ENCODE measurements at places on chromosomes 3 and 15.

DNA sequence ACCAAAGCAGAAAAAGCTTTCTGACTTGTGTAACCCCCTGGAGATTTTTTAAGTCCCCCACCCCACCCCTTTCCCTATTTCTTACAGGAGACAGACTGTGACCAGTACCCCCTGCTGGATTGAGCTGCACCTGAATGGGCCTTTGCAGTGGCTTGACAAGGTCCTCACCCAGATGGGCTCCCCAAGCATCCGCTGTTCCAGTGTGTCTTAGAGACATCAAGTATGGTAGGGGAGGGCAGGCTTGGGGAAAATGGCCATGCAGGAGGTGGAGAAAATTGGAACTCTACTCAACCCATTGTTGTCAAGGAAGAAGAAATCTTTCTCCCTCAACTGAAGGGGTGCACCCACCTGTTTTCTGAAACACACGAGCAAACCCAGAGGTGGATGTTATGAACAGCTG, 64.1 kb downstream of the AAGAB start:
- no peak for DNase-seq

GRCh38 chr3:112002096-112002971, 3.6 kb downstream of the TAGLN3 start:
- DNase-seq = peak; percentile 38

GRCh38 chr3:45679805-45680204, 9.4 kb upstream of the SACM1L start:
- no peak for DNase-seq

DNA sequence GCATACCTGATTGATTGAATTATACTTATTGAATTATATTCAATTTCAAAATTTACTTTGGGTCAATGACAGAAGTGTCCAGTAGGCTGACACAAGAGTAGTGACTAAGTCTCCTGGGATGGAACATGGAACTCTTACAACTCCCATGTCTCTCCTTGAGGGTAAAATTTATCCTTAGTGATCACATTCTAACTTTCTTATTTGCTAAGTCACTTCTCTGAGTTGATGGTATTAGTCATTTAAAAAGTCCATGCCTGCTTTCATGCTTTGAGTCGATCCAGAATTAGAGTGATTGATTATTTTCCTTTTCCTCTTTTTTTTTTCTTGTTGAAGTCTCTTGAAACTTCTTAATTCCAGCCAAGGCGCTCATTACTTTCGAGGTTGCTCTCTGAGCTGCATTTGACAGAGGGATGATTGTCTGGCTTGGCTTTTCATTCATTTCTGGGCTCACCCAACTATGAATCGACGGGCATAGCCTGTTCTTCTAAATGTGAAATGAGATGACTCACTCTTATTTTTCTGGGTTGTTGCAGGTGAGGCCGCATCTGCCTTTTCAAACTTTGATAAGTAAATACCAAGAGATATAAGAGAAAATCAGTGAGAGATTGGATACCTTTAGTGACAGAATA, 34.9 kb downstream of the LRRC3B start:
- no peak for DNase-seq

DNA sequence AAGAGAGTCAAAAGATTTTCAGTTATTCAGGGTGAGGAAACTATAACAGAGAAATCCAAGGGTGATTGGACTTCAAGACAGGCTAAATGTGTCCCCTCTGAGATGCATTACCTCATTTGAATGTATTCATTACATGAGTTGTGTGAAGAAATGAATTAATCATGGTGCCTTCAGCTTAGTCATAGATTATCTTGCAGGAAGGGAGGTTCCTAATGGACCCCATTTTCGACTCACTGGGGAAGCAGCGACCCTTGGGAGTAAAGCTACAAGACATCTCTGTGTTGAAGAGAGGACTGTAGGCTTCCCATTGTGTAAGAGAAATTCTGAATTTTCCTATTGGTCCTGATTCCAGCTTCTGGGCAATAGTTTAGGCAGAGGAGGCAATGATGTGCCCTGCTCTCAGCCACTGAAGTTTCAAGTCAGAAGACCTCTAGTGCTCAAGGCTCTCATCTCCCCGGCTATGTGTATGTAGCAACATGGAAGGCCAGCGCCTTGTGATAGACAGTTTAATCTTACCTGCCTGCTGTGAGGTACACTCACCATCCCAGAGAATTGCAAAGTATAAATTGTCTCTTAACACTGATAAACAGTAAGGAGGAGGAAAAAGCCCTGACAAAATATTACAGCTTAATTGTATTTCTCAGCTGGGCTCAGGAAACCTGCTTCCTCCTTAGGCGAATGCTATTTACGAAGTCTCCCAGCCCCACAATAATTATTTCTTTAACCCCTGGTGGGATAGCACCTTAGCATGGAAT, 133.8 kb downstream of the PDCD6IP start:
- DNase-seq = no peak

GRCh38 chr15:42933886-42934667, 13.5 kb upstream of the TTBK2 start:
- DNase-seq = no peak
